Germinal center (tissue), 1 donor: ENCODE measurements at places on chromosomes 3 and 15.

- no peak for DNase-seq
These were observed 17.2 kb downstream of the LINGO1 start for GRCh38 chr15:77615472-77615871.

- no peak for DNase-seq
These were observed 48.6 kb downstream of the SEMA3G start for GRCh38 chr3:52396011-52396906.

- no peak for DNase-seq
These were observed 22.8 kb downstream of the TRPC1 start for GRCh38 chr3:142746646-142747045.

GRCh38 chr3:104537323-104537722, 829.4 kb upstream of the ALCAM start:
- no peak for DNase-seq

GRCh38 chr15:34700891-34701427, 53.8 kb downstream of the GJD2 start:
- no peak for DNase-seq

- no peak for DNase-seq
These were observed 1.1 kb downstream of the TPRG1 start for GRCh38 chr3:189172668-189173419.

GRCh38 chr3:101102678-101103296, 109.6 kb upstream of the ABI3BP start:
- no peak for DNase-seq

GRCh38 chr3:8824238-8824637, 54.8 kb upstream of the OXTR start:
- DNase-seq, result no peak

DNA sequence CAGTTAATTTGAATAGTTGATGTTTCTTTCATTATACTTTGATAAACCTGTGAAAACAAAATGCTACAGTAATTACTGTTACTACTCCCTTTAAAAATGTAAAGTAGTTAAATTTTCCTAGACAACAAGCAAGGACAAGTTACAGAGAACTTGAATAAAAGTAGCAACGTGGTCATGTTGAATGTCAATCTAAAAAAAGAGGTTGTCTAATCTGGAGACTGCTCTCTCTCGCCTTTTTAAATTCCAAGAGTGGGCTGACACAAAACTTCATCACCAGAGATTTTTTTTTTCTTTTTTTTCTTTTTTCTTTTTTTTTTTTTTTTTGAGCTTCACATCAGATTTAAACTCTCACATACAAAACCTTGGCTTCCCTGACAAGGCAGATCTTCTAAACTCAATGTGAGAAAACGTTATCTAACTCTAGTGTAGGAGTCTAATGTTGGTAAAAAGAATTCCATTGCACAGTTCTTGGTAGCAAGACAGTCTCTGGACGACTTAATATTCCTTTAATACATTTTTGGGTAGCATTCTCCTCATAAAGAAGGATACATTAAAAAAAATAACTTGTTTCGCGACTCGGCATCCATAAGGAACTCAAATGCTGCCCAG, 4.1 kb downstream of the FOXP1 start:
- no peak for DNase-seq

GRCh38 chr15:56040081-56041035, 46.9 kb upstream of the NEDD4 start:
- no peak for DNase-seq

GRCh38 chr3:107369791-107370190, 7.4 kb upstream of the CCDC54 start:
- no peak for DNase-seq
